ENCODE measurements at places on chromosomes 1 and 21.

DNA sequence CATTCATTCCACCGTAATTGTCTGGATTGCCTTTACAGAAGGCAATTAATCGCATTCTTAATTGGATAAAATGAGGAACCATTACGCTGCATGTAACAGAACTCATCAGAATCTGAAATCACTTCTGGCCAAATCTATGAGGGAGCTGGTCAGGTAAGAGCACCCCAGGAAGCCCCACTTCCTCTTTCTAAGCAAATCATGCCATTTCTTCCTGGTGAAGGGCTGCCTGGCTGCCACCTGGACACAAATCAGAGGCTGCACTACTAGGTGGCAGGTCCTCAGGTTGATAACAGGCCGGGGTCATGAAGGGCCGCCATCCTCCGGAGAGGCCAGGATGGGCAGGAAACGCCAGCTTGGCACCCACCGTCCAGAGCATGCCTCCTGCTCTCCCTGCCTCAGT, 73.7 kb downstream of the CAPZB start:
- DNase-seq: no peak

DNA sequence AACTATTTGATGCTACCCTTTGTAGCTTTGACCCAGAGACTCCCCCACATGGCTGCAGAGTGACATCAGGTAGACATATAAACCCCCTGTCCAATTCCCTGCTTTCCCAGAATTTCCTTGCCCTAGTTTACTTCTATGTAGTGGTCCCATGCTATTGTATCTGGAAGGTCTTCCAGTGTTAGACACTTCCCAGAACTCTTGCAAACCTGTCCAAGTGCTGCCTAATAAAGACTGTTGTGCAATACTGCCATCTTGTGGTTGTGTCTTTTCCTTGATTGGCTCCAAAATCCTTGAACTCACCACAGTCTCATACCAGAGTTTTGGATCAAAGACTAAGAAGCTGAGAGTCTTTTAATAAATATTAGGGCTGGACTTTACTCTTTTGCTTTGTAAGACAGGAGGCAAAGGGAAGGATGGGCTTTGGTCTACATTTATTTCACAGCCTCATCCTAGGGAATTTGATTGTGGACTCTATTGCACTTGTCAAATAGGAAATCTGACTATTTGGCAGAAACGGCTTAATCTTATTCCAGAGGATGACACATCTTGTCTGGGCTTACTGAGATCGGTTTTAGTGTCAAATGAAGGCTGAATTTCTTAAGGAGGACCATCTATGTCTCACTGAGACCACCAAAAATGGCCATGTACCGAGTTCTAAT, 169.9 kb downstream of the LRRC7 start:
- peak; percentile 84 for DNase-seq

GRCh38 chr1:244047621-244048255, 3.3 kb upstream of the ZBTB18 start:
- peak; percentile 86 for DNase-seq

DNA sequence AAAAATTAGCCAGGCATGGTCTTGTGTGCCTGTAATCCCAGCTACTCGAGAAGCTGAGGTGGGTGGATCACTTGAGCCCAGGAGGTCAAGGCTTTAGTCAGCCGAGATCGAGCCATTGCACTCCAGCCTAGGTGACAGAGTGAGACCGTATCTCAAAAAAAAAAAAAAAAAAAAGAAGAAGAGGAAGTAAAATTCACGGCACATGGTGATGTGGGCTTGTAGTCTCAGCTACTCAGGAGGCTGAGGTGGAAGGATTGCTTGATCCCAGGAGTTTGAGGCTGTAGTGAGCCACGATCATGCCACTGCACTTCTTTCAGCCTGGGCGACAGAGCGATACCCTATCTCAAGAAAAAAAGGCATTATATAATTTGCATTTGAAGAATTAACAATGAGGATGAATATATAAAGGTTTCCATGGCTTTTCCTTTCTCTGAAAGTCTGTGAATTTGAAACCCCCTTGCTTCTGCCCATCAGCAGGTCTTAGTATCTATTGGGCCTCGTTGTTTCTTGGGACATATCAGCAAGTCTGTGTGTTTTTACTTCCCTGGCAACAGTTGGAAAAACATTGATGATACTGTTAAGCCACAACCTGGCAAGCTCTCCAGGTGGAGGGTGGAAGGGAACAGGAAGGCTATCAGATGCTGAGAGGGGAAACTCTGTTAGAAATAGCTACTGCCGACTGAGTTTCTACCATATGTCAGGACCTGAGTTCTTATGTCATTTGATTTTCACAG, 4.6 kb upstream of the PLA2G2D start:
- DNase-seq: no peak

- DNase-seq: no peak
Measured at GRCh38 chr1:54699936-54700525, 15.6 kb upstream of the TTC4 start.

DNA sequence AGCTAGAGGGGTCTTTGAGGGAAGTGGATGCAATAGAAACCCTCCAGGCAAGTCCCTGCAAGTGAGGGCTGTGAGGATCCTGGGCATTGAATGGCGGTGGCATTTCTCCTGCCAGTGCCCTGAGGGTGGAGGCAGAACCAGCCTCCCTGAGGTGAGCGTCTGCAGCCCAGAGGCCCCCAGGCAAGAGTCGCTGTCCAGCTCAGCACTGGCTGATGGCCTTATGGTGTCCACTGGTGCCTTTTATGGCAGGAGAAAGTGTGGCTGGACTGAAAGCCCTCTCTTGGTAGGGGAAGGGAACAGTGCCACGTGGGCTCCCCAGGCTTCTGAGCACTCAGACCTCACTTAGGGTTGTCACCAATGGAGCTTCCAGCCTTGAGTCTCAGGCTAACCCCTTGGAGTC, 77.3 kb downstream of the SH3BGR start:
- DNase-seq: no peak

DNA sequence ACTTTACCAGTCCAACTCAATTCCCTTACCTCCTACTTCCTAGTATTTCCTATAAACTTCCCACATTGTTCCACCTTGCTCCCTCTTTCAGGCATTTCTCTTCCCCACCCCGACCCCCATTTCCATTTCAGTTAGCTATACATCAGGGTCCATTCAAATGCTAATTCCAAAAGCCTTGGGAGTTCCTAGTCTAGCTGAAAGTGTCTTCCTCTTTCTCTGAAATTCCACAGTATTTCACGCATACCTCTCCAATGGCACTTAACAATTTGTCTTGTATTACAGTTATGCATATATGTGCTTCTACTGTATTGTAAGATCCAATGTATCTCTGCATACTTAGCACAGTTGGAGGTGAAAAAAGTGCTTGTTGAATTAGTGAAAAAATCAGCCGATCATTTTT, 94.9 kb downstream of the ZNF644 start:
- no peak for DNase-seq

DNA sequence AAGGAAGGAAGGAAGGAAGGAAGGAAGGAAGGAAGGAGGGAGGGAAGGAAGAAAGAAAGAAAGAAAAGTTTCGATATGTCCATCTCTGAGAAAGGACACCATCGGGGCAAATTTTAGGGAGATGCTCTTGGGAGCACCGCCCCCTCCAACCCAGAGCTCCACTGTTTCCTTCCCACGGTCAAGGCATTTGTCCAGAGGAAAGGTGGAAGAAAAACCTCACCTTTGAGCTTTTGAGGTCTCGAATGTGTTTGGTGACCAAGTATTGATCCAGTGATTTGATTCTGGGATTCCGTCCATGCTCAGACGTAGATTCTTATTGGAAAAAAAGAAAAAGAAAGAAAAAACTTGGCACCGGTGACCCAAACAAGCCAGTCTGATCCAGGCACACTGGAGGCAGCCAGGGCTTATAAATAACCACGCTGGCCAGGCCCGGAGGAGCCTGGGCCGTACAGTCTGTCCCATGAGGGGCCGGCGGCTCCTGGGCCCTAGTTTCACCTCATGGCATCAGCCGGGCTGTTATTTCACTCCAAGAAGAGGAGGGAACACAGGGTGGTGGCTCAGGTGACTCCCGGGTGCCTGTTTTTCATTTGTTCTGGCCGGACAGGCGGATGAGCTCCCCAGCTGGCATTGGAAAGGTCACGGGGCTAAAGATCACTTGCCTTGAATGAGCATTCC, 36.1 kb upstream of the SLC25A33 start:
- no peak for DNase-seq

DNA sequence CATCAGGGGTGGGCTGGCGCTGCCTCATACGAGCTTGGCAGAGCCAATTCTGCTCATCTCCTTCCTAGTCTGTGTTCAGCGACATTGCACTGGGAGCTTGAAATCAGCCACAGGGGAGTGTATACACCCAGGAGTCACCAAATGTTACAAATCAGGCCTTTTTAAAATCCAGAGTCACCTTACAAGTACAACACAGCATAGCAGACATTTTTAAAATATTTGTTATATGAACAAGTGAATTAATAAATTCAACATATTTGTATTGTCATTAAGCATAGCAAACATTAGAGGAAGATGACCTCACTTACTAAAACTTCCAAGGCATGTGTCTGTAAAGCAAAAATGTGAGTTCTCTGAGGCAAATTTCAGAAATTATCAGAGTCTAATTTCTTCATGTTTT, 210.0 kb downstream of the HLX start:
- no peak for DNase-seq

GRCh38 chr1:240691909-240692705, 80.2 kb upstream of the GREM2 start:
- no peak for DNase-seq

DNA sequence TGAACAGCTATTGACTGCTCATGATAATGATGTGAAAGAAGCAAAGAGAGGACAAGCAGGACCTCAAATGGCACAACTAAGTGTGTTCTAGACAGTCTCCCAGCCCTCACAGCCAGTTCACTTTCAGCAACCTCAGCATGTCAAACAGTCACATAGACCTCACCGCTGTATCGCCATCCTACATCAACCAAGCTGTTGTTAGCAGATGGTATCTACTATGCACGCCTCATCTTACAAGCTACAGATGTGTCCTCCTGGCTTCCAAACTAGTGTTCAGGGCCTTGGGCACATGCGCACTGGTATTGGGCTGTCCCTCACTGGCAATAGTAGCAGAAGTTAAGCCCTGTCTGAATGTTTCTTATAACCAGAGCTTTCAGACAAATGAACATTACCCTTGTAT, 28.4 kb downstream of the EVI5 start:
- DNase-seq: no peak

- DNase-seq: no peak
Measured at GRCh38 chr1:172578586-172578985, 45.6 kb downstream of the SUCO start.

GRCh38 chr1:151562661-151563060, 22.6 kb downstream of the TUFT1 start:
- no peak for DNase-seq

DNA sequence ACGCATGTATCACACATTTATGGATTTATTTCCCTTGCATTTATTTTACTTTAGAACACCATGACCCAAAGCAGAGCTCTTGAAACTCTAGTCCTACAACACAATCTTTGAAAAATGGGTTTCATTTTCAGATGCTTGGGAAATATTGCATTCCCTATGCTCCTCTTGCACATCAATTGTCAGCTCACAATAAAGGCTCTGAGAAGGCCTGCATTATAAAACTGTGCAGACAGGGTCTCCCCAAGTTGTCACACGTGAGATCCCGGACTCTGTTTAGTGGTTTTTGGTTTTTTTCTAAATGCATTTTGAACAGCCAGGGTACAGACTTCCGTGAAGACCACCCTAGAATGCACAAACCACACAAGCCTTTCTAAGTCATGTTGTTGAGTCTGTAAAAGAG, 9.9 kb upstream of the B3GALT5 start:
- no peak for DNase-seq

- DNase-seq: no peak
Measured at GRCh38 chr1:59173721-59174120, 123.2 kb upstream of the FGGY start.

GRCh38 chr1:113252166-113252565, 138.1 kb upstream of the MAGI3 start:
- DNase-seq: no peak

DNA sequence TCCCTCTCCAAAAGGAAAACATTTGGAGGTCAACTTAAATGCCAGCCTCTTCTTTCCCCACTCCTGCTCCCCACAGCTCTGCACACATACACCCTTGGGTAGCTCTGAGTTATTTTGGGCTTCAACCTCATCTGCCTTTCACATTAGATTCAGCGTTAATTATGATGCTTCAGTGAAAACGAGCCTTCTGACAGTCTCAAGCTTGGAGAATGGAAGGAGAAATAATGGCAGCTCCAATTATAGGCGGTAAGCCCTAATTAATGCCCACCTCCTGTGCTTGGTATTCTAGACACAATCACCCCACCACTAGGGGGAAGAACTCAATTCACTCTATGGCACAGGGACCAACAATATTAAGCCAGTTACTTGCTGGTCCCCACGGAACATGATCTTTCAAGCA, 397.9 kb downstream of the BRINP2 start:
- DNase-seq: no peak

- DNase-seq: no peak
Measured at GRCh38 chr1:183834568-183834967, 29.6 kb downstream of the RGL1 start.

DNA sequence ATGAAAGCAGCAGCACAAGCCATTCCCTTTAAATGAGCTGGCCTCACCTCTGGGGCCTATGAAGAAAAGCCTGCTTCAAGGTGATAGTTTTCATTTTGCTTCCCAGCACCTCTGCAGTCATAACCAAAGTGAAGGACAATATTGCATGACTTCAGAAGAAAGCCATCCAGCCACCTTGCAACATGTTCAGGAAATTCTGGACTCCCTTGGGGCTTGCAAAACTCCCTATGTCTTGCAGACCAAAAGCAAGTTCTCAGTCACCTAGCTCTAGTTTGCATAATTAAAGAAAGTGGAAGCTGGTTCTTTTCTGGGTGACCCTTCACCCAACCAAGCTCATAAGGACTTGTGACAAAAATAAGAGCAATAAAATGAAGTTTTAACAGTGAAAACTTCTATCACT, 87.6 kb downstream of the GFI1 start:
- DNase-seq: no peak

DNA sequence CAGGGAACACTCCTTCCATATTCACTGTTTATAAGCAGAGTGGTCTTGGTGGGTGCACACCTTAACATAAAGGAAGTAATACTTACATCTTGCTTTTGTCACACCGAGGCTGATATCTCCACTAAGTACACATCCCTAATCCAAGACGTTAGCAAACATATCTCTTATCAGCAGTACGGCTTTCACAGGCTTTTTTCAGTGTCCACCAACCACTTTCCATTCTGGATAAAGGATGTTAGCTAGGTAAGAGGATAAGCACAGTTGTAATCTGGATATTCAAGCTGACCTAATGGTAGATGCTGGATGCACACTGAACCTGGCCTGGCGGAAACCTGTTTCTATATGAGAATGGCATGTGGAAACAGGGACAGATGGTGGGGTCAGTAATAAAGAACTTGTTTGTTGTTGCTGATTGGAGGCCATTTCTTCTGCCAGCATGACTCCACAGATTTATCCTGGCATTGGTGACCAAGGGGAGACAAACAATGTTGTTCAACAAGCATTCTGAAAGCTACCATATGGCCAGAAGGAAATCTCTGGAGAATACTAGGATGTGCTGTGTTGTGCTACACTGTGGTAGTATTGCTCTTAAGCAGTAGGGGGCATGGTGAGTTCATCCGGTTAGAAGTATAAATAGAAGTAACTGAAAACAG, 416.4 kb downstream of the PTBP2 start:
- DNase-seq: peak; percentile 51

DNA sequence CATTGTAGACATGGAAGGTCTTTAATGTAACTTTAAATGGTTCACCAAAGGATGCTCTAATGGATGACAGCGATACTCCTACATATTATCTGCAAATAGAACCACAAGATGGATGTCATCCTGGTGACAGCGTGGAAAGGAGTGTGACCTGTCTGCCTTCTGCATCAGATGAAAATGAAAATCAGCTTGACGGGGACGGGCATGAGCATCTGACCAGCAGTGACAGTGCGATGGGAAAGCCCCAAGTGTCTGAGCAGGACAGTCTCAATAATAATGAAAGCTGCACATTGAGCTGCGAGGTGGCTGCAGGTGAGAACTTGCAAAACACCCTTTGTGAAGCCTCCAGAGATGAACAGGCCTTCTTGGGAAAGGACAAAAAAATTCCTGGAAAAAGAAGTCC, 25.2 kb downstream of the CNST start:
- DNase-seq: no peak

Measured in hematopoietic multipotent progenitor cell treated with erythropoietin and hydrocortisone succinate and interleukin-3 and kit ligand, for 8 days (in vitro differentiated cells).